ENCODE measurements at places on chromosomes 6 and 20.

- no peak for DNase-seq
Measured at GRCh38 chr6:84057908-84058307, 24.3 kb downstream of the MRAP2 start.

GRCh38 chr20:50589548-50590347 lies 79.6 kb downstream of the PTPN1 start:
- DNase-seq, result no peak

GRCh38 chr20:8996817-8997512 lies 71.9 kb upstream of the PLCB4 start:
- DNase-seq, result no peak

DNA sequence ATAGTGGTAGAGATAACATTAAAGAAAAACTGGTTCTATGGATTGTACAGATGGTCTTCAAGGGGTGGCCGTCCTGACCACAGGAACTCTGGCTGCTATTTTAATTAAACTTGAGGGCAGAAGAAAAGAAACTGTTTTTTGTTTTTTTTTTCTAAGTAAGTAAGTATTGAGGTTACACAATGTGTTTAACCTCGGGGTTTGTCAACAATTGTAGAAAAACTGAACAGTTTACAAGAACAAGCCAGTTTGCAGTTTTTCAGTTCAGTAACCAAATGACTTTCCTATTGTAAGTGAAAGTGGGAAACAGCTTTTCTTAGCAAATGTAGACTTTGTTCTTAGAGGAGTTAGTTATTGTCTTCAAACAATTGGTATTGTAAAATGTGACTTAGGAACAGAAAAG lies 77.0 kb downstream of the PLCB1 start:
- no peak for DNase-seq

GRCh38 chr6:31888276-31889258 lies 8.9 kb downstream of the EHMT2 start:
- DNase-seq, result peak; percentile 78

GRCh38 chr6:151498327-151498726 lies 4.5 kb downstream of the CCDC170 start:
- DNase-seq, result no peak

DNA sequence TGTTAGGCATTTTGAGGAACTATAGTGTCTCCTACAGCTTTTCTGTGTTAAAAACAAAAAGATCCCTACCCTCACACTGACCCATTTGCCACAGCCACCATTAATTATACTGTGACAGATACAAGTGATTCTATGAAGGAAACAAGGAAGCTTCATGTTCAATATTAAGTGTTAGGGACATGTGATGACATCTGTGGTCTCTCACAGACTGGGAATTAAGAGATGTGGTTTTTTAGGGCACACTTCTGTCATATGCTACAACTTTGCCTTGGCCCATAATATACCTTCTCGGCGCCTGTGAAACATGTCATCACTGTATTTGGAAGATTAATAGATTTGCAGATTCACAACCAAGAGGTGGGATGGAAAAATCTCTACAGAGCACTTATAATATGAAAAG lies 102.9 kb upstream of the TCF21 start:
- no peak for DNase-seq

DNA sequence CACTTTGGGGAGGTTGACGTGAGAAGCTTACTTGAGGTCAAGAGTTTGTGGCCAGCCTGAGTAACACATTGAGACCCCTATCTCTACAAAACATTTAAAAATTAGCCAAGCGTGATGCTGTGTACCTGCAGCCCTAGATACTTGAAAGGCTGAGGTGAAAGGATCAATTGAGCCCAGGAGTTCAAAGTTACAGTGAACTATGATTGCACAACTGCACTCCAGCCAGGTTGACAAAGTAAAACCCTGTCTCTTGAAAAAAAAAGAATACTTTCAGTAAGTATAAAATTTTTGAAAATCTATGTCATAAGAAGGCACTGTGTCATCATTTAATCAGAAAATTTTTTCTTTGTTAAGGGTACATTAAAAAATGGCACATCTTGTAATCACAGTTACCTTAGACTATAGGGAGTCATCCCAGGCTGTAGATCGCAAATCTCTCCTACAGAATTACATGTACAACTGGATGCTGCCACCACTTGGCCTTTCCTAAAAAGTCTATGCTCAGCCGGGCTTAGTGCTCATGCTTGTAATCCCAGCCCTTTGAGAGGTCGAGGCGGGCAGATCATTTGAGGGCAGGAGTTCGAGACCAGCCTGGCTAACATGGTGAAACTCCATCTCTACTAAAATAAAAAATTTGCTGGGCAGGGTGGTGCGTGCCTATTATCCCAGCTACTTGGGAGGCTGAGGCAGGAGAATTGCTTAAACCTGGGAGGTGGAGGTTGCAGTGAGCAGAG lies 17.0 kb upstream of the MRS2 start:
- DNase-seq, result no peak

GRCh38 chr6:39169448-39170344 lies 54.7 kb upstream of the SAYSD1 start:
- no peak for DNase-seq

DNA sequence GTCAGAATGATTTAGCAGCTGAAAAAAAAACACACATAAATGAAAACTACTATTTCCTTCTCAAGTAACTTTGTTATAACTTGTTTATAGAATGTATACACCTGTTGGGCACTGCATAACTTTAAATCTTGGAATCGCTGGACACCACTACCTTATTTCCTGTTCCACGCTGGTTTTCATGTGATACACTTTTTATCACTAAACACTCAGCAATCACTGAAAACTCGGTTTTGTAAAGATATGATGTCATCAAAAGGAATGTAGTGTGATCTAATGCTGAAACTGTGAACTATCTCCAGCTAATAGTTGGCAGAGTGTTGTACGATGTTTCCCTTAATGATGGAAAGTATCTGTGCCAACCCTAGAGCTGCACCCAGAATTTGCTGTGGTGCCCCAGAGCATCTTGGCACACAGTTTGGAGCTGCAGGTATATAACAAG lies 127.9 kb downstream of the BACH2 start:
- DNase-seq, result no peak

- DNase-seq, result peak; percentile 79
Measured at GRCh38 chr6:149922642-149923326, at the start of gene RAET1G. RAET1G (minus strand) TSS chr6:149923121; CDS start chr6:149923010, 111 bp downstream.

DNA sequence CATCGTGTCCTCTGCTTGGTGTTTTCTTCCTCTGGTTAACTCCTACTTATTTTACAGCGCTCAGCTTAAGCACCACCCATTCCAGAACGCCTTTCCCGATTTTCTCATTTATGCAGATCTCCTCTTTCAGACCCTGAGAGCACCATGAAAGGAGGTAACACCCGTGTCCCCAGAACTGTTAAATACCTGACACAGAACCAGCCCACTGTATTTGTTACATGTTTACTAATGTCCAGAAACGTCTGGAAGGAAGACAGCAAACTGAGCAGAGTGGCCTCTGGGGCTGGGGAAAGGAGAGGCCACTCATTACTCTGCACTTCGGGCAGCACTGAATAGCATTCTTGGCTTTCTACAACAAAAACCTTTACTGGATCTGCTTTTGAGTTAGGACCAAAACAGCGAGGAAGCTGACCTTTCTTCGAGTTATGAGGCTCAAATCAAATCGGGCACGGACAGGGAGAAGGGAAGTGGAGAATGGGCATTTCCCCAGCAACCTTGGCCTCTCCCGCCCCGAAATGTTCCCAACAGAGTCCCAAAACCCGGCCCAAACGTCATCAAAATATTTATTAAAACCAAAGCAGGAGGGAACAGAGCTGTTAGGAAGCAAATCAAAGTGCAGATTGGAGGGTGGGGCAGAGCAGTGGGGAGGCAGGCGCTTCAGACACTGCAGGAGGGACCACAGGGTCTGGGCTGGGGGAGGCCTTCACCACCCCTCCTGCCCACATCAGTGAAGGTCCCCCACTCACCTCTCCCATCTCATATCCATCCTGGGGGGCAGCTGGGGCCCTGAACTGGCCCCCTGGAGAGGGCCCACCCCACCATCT lies 1.1 kb upstream of the NECAB3 start:
- DNase-seq, result no peak
